Uterine smooth muscle cell (primary cell): ENCODE measurements at places on chromosomes 11 and 22. TPM values are rescaled to one million over a fixed set of nuclear protein-coding genes. Genes with fewer than 3 reads are reported as not detected.

Gene FBXO7
- 46.4 and 47.9 TPM in 2 replicates for total RNA-seq

Gene PGR
- 3.7 and 4.1 TPM in 2 replicates for total RNA-seq

Gene KCNK4
- total RNA-seq, result not detected in 2 replicates

Gene B3GAT1
- under 0.01 TPM in 1 of 2 replicates, not detected in the other for total RNA-seq
